ENCODE measurements at places on chromosomes 11 and 22.

GRCh38 chr22:22392131-22392530 is 116.4 kb downstream of the ZNF280B start:
- DNase-seq: no peak

GRCh38 chr22:31933816-31934482 is 10.4 kb upstream of the YWHAH start:
- no peak for DNase-seq

GRCh38 chr11:34487430-34487829 is 26.2 kb downstream of the ELF5 start:
- DNase-seq: no peak

DNA sequence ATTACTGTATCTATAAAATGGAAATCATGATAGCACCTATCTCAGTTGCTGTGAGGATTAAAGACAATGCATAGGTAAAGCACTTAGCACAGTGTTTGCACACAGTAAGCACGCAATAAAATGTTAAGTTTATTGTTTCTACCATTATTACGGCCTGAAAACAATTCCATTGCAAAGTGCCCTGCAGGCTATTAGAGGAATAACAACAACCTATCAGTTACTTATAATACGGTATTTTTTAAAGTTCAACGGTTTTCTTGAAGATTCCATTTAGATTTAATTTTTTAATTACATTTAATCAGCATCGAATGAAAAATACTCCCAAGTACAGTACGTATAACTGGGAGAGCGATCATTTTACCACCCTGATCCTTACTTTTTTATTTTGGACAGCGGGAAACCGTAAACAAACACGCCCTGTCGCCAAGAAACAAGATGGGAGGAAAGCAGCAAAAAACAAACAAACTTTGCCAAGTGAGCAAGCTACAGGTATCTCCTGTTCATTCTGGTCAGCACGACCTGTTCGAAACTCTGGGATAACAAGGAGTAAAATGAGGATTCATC is 893 bp downstream of the SLC36A4 start:
- no peak for DNase-seq

GRCh38 chr11:115384236-115384635 is 120.0 kb downstream of the CADM1 start:
- DNase-seq: peak; percentile 66
